Mucosa of descending colon (tissue), 3 donors: ENCODE measurements at places on chromosomes 11 and 22. TPM values are rescaled to one million over a fixed set of nuclear protein-coding genes. Genes with fewer than 3 reads are reported as not detected.

Gene MICAL2
- 263 TPM for total RNA-seq

- no peak for DNase-seq
Measured at GRCh38 chr11:23859087-23859486, 637.8 kb upstream of the LUZP2 start.

GRCh38 chr11:120248551-120249278 is 8.8 kb downstream of the POU2F3 start:
- DNase-seq = no peak

DNA sequence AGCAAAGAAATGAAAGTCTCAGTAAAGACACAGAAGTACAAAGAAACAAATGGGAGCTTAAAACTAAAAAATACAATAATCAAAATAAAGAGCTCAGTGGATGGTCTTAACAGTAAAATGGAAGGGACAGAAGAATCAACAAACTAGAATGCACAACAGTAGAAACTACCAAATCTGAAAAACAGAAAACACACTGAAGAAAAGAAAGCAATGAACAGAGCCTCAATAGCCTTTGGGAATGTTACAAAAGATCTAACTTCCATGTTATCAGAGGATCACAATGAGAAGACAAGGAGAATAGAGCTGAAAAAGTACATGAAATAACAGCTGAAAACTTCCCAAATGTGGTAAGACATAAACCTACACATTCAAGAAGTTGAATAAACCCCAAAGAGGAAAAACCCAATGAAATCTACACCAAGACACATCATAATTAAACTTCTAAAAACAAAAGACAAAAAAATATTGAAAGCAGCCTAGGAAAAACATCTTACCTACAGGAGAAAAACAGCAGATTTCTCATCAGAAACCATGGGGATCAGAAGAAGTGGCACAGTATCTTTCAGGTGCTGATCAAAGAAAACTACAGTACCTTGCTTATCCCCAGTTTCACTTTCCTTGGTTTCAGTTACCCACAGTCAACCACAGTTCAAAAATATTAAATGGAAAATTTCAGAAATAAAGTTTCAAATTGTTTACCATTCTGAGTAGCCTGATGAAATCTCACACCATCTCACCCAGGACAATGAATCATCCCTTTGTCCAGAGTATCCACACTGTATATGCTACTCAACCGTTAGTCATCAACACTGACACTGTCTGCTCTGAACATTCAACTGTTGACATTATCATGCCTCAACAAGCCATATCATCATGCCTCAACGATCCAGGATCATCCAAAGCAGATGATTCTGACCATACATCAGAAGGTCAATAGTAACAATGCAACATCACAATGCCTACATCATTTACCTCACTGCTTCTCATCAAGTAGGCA is 22.2 kb downstream of the RRAS2 start:
- no peak for DNase-seq

GRCh38 chr11:65898656-65899355 is 1.4 kb downstream of the FOSL1 start:
- DNase-seq = no peak

DNA sequence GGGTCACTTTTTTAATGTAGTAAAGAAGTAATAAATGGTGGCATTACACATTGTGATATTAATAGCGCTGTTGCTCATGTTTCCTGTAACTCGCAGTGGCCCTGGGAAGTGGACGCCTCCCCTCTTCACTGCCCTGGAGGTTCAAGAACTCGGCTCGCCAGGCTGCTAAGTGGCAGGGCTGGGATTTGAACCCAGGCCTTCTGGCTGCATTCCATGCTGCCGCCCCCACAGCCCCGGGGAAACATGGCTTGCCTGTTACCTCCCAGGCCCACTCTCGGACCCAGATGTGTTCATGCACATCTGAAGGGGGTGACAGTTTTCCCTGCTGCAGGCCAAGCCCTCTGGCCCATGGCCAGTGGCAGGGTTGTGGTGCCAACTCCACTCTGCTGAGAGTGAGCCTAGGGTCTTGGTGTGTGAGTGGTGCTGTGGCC is 25.0 kb upstream of the MGAT3 start:
- DNase-seq = peak; percentile 46

DNA sequence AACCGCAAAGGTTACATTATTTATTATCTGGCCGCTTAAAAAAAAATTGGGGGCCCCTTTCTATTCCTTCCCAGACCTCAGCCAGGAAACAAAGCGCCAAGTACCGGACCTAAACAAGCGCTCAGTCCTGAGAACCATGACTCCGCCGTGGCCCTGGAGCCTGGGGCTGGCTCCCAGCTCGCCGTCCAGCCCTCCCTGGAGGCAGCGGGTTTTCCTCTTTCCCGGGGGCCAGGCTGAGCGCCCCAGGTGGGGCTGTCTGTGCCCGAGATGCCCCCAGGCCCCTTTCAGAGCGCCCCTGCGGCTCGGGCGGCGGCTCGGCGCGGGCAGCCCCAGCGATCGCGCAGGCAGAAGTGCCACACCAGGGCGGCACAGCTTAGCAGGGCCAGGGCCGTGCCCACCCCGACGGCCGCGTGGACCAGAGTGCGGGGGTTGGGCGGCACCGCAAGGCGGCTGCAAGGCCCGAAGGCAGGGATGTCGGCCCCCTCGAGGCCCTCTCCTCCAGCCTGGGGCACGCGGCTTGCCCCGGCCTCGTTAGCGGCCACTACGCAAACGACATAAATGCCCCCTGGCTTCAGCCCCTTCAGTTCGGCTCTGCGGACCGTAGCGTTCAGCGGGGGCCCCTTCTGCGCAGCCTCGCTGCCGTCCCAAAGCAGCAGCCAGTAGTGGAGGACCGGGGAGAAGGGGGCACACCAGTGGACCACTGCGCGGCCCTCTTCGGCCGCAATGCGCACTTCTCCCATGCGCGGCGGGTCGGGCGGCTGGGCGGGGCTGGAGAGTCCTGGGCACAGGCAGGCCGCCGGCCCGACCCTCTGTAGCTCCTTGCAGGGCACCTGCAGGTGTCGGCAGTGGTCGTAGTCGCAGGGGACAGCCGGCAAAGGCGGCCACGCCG is 1.6 kb downstream of the LRRN4CL start:
- no peak for DNase-seq

GRCh38 chr22:32612834-32613233 is 138.2 kb downstream of the FBXO7 start:
- DNase-seq = no peak

GRCh38 chr11:31480930-31481329 is 28.5 kb downstream of the IMMP1L start:
- no peak for DNase-seq

DNA sequence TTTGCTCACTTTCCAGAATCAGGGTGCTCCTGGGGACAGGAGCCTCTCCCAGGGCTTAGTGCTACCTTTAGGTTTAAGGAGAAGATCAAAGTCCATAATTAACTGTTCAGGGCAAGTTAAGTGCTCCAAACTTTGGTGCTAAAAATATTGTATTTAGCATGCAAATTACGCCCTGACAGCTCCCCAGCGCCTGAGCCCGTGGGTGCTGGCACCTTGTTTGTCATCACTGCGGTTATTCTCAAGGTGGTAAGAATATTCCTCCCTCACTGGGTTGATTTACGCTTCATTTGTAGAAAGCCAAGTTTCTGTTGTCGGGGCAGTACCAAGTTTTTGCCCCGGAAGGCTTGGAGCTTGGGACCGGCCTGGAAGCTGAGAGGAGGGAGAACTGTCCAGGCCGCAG is 21.3 kb downstream of the ANKK1 start:
- DNase-seq = no peak

DNA sequence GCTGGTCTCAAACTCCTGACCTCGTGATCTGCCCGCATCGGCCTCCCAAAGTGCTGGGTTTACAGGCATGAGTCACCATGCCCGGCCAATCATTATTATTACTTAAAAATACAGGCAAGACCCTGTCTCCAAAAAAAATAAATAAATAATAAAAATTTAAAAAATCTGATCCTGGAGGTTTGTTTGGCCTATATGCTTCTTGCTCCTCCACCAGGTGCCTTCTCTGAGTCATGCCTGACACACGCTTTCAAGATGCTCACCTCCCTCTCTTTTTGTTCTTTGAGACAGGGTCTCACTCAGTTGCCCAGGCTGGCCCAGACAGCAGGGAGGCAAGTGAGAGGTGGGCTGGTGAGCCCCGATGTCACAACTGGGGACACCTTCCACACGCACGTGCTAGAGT is 13.5 kb downstream of the ZC3H7B start:
- DNase-seq = no peak

GRCh38 chr11:96464700-96465307 is 75.0 kb downstream of the JRKL start:
- DNase-seq = no peak

Gene ZFTA
- 27.1 TPM for total RNA-seq

- no peak for DNase-seq
Measured at GRCh38 chr11:50037251-50037650, 4.6 kb downstream of the OR4C45 start.

Gene EIF4ENIF1
- 25.0 TPM for total RNA-seq
